ENCODE measurements at places on chromosomes 6 and 20.

DNA sequence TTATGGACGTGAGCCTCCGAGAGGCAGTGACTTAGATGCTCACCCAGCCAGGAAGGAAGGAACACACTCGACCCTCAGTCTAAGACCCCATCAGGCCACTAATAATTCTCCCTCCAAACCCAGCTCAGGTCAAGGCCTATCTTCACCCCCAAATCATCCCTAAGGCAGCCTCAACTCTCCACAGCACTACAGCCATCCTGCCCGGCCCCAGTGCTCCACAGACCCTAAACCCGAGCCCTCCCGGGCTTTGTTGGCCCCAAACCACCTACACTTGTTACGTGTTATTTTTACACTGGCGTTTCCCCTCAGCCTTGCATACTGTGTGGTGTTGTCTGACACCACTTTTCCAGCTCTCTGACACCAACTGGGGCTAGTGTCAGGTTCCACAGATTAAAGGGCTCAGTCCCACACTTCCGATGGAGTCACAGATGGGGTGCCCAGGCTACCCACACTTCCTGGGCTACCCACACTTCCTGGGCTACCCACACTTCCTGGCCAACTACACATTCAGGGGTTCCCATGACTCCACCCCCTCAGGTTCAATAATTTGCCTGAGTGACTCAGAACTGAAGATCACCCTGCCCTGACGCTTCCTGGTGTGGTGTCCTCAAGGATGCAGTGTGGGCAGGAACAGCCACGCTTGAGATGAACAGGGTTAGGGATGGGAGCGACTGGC is 25.3 kb downstream of the RBCK1 start:
- DNase-seq = no peak

- no peak for DNase-seq
Measured at GRCh38 chr6:53327017-53327395, 21.7 kb downstream of the ELOVL5 start.

DNA sequence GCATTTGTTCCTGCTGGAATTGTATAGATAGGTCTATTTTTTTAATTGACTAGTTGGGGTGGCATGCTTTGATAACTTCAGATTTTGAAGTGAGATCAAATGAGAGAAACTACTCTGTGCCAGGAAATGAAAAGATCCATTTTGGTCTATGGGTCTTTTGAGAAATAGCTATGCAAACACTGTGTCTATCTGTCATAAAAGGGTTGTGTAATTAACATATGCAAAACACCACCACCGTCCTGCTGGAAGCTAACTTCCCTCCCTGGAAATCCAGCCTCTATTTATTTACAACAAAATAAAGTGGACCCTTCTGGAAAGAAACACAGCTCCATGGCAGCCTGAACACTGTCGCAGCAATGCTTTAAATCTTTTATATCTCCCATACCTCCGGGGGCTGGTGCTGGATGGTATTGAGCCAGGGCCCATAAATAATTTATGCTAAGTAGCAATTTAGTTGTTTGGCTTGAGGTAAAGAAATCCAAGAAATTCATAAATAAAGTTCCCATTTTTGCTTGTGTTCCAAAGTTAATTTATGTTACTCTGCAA is 244.2 kb upstream of the POU3F2 start:
- no peak for DNase-seq

DNA sequence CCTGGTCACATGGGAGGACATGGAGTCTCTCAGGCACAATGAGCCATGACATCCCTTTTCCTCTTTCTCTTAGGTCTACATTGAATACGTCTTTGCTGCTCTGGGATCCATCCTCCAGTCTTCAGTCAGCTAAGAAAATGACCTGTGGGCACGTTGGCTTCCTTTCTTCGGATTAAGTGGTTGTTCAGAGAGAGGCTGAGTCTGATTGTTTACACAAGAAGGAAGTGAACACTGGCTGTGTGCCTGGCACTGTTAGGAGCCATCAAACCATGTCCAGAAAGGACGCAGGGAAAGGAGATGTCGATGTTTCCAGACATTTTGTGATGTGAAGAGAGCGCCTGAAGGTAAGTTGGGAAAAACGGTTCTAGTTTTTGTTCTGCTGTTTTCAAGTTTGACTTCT is 309.9 kb upstream of the CDYL start:
- no peak for DNase-seq

DNA sequence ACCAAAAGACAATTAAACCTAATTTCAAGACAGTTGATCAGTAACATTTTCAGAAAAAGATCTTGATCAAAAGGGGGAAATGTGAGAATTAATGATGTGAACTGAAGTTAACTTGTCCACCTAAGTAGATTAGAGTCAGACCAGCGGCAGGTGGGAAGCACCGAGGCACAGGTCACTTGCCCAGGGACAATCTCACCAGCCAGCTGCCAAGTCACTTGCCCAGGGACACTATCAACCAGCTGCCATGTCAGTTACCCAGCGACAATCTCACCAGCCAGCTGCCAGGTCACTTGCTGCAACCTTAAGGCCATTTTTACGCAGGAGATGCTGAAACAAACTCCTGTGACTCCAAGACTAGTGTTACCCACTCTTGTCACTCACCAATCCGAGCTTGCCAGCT is 187.6 kb upstream of the THBS2 start:
- DNase-seq = no peak

- DNase-seq = no peak
Measured at GRCh38 chr6:18154507-18155149, at the start of gene TPMT. Gene TPMT, minus strand, starts transcription at chr6:18155077. Its CDS starts 5,950 bp downstream, at chr6:18149127.

DNA sequence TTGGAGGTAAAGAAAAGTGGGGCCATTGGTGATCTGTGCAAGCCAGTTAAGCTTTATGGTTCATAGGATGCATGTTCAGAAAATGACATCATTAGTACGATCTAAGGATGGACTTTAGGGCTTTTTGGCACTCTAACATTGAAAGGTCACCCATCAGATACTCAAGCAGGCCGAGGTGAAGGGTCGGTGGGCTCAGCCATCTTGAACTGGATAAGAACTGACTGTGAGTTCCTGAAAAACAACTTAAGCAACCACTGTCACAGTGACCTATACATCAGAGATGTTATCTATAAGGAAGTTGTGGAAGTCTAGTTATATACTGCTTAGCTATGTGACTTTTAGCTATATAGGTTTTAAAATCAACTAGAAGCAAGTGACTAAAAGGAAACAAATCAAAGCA is 13.0 kb upstream of the ITCH start:
- DNase-seq = no peak

DNA sequence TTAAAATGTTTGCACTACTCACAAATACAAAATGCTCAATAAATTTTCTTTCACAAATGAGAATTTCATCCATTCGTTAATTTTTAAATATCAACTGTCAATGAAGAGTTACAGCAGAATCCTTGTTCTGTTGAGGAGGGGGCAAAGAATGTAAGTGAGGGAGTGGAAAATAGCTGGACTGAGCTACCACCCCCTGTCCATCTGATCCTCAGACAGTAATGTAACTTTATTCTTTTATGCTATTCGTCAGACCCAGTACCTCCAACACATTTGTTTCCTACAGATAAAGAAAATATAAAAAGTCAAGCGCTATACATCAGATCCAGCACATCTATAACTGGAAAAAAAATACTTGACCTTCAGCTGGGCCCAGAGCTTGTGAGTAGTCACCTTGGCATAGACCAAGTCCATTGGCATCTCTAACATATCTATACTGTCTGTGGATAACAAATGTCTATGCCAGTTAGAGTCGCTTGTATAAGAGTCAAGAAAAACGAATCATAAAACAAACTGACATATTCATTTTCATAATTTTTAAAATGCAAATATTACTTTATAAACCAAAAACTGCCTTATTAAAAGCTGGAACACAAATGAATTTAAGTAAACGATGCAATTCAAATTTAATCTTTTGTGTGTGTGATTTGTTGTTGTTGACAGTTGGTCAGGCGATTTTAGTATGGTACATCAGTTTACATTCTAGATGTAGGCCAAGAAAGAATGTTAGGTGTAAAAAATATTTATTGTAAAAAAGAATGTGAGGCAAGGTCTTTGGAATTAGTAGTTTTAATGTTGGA is 57.2 kb upstream of the HFE start:
- no peak for DNase-seq

- DNase-seq = no peak
Measured at GRCh38 chr20:46682063-46682821, 7.0 kb downstream of the TP53RK start.

DNA sequence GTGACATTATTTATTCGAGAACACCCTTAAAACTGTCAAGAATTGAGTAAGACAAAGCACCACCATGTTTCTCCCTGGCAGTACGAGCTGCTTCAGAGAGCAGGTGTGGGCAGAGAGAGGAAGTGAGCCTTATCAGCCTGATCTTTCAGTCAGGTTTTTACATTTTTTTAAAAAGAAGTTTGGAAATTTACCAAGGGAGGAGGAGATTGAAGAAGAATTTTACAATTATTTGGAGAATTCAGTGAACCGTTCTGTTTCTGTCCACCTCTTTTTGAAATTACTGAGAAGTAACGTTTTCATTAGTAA is 75.5 kb downstream of the ZDHHC14 start:
- DNase-seq = no peak

DNA sequence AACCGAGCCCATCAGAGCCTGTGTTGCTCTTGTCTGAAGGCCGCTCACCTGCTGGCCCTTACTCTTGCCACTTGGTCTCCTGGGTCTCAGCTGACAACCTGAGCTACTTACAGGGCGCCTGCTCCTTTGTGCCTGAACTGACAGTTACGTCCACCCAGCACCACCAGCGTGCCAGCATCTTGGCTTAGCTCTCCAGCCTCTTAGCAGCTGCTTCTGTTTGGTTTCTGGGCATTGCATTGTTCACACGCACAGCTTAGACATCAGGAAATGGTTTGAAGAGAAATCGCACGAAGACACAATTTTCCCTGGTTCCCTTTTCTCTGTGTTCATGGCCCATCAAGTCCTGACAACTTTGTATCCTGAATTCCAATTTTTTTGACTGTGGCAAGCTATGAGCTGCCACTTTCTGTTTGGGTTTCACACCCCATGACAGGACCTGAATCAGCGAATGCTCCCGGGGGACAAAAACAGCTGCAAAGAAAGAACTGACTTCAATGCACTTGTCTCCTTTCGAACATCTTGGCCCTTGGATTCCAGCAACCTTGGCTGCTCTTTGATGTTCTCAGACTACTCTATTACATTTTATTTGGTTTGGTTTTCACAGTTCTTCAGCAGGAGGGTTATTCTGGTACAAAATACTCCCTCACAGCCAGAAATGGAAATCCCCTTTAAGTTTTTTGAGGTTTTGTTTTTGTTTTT is 45.2 kb upstream of the LY86 start:
- DNase-seq = no peak

DNA sequence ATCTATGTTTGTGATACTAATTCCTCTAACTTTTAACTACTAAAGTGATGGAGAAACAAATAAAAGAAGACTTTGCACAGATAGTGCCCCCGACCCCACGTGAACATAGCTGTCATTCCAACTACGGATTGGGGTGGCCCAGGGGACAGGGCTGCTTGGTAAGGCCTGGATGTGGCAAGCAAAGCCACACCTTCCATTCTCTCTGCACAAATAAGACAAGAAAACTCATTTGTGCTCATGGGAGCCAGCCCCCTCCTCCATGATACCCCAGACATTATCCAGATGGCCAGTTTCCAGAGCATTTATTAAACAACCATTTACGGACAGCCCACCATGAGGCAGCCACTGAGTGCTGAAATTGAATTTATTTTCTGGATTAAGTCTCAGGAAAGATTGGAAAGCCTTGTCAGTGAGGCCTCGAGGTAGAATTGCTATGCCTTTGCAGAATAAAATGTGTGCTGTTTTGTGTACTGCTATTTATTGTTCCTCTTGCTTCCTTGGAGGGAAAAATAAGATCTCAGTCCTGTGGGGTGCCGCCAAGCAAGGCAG is 151.2 kb downstream of the UNC5CL start:
- no peak for DNase-seq

GRCh38 chr6:7765575-7766325 is 39.9 kb downstream of the BMP6 start:
- no peak for DNase-seq

- DNase-seq = no peak
Measured at GRCh38 chr6:73134588-73134987, 90.7 kb downstream of the KHDC1L start.

- DNase-seq = no peak
Measured at GRCh38 chr6:141141870-141142269, 990.9 kb upstream of the GJE1 start.

All from left hindlimb (tissue), 1 donor.